Stimulated activated CD8-positive, alpha-beta memory T cell treated with anti-CD3 and anti-CD28 coated beads, Interleukin-4, amount 100 ng/mL, for 4 hours (primary cell): ENCODE measurements at places on chromosomes 4 and X.

GRCh38 chr4:68175562-68176155 is 46.0 kb upstream of the TMPRSS11F start:
- DNase-seq, result no peak

DNA sequence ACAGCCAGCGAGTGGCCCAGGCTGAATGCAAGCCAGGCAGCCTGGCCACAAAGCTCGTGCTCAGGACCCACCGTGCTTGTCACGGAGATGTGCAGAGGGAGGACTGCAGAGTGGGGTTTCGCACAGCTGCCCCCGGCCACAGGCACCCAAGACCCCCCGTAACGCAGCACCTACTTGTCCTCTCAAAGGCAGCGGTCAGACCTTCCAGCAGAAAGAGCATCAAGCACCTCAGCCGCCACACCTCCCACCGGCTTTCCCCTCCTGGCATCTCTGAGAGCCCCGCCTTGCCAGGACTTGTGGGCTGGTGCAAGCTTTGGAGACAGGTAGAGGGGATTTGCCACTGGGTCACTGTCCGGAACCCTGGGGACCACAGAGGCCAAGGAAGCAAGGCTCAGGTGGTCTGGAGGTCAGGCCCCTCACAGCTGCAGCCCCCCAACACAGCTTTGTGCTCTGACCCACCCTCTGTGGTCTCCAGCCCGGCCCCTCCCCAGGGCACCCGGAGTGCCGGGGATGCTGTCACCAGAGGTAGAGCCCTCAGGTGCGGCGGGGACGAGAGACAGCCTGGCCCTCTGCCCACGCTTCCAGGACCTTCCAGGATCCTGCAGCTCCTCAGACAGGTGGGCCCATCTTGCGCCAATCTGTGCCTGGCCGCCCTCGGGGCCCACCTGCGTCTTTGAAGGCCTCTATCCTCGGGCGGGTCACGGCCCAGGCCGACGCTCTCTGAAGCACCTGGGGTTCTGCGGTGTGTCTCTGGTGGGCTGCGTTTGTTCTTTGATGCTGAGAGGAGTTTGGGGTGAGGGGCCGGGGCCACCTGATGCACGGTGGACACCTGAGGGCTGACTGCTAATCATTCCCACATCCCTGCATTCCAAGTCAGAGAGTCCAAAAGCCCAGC is 34.4 kb upstream of the HMX1 start:
- DNase-seq, result no peak

GRCh38 chr4:2083116-2083825 is 24.1 kb downstream of the NAT8L start:
- DNase-seq, result no peak

DNA sequence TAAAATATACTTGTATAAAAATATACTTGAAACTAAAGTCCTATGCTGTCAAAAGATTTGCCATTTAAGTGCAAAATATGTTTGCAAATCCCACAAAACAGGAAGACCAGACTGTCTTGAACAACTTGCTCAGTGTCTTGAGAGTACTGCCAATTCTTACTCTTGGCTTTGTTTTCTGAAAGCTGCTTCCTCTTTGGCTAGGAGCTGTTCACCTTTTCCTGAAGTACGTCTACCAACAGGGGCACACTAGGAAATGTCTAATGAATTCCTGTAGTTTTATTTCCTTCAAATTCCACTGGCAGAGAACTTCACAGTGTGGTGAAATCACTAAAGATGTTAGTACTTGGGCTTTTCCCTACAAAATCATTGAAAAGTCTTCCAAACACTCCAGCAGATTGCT is 46.4 kb upstream of the ABCG2 start:
- no peak for DNase-seq

DNA sequence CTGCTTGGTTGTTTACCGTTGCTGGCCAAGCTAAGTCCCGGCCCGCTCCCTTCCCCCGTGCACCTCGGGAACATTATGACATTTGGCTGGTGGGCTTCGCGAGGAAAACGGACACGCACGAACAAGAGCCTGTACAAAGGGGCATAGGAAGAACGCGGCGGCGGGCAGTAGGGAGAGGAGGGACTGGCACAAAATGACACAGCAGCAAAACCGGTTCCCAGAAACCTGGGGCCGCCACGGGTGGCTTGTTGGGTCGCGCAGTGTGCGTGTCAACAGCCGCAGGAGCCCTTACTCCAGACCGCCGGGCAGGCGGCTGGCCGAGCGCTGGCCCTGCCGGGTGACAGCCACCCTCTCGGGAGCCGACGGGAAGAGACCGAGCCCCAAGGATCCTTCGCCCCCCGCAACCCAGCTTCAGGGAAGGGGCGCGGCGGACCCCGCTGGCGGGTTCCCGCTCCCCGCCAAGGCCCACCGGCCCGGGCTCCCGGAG is 1.6 kb upstream of the LIN54 start:
- no peak for DNase-seq

DNA sequence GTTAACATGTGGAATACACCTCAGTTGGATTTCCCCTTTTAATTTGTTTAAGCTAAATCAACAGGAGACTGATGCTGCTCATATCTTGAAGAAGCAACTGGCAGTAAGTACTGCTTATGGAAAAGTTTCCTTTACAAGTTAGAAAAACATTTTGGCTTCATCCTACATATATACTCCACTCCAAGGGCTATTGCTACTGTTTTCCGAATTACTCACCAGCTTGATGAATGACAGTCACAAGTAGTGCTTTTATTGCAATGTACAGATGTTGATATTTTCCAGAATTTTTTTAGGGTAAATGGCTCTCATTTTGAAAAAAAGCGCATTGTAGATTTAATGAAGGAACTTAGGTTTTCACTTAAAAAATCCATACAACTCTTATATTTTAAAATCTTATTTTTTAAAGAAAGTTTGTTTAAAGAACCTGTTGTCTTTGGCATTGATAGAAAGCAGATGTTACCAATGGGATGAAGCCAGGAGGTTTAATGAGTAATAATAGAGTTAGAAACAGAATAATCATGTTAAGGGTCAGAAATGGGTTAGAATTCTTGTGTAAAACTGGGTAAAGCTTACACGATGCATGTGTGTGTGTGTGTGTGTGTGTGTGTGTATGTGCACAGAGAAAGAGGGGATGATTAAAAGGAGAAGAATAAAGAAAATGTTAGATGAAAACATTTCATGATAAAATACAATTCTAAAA is 272.9 kb downstream of the CFAP299 start:
- DNase-seq, result no peak

GRCh38 chrX:24357106-24357505 is 3.3 kb upstream of the SUPT20HL1 start:
- no peak for DNase-seq
